Naive B cell (primary cell): ENCODE measurements at places on chromosomes 13 and 19. TPM values are rescaled to one million over a fixed set of nuclear protein-coding genes. Genes with fewer than 3 reads are reported as not detected.

- no peaks in the 10 kb centered on the region for H3K27me3 ChIP-seq
- H3K4me1 ChIP-seq, result peaks cover 15% of the 10 kb centered on the region
- H3K27ac ChIP-seq, result peak overlapping the region; percentile 84
- H3K36me3 ChIP-seq, result no peaks in the 10 kb centered on the region
- peak; percentile 60 for DNase-seq
Measured at GRCh38 chr13:46983881-46984280, 87.0 kb upstream of the HTR2A start.

ZNF791 gene
- 23.9 TPM for polyA plus RNA-seq

DNA sequence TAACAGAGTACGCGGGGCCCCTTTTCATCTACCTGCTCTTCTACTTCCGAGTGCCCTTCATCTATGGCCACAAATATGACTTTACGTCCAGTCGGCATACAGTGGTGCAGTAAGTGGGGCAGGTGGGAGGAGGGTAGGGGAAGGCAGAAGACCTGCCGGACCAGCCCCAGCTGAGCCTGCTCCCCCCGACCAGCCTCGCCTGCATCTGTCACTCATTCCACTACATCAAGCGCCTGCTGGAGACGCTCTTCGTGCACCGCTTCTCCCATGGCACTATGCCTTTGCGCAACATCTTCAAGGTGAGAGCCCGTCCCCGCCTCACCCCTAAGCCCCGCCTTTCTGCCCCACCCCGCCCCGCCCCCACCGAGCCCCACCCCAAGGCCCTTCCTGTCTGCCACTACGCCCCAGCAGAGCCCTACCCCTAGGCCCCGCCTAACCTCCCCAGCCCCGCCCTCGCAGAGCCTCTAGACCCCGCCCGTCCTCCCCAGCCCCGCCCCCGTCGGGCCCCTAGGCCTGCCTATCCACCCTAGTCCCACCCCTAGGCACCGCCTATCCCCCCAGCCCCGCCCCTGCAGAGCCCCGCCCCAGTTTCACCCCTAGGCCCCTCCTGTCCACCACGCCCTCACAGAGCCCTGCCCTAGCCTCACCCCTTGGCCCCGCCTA lies 7.7 kb downstream of the NDUFB7 start:
- no peak overlapping the region for H3K4me3 ChIP-seq
- no peaks in the 10 kb centered on the region for H3K27me3 ChIP-seq
- H3K4me1 ChIP-seq, result peaks cover 25% of the 10 kb centered on the region
- no peaks in the 10 kb centered on the region for H3K36me3 ChIP-seq
- DNase-seq, result no peak
- H3K27ac ChIP-seq, result no peak overlapping the region

DNA sequence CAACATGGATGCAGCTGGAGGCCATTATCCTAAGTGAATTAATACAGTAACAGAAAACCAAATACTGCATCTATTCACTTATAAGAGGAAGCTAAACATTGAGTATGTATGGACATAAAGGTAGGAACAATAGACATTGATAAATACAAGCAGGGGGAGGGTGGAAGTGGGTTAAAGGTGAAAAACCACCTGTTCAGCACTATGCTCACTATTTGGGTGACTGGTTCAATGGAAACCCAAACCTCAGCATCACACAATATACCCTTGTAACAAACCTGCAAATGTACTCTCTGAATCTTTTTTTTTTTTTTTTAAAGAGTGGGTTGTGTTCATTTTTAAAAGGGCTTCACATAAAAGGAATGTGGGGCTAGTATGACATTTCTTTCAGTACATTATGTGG lies 26.9 kb upstream of the CPB2 start:
- no peaks in the 10 kb centered on the region for H3K27me3 ChIP-seq
- peaks cover 5% of the 10 kb centered on the region for H3K4me1 ChIP-seq
- no peak for DNase-seq
- peaks cover 44% of the 10 kb centered on the region for H3K36me3 ChIP-seq

GRCh38 chr13:40622761-40623160 lies 43.7 kb downstream of the FOXO1 start:
- H3K36me3 ChIP-seq, result peaks cover 19% of the 10 kb centered on the region
- no peak for DNase-seq
- H3K27ac ChIP-seq, result peak overlapping the region; percentile 70
- H3K4me1 ChIP-seq, result peaks cover 80% of the 10 kb centered on the region

ZNF580 gene
- polyA plus RNA-seq, result 38.8 TPM

ATP4A gene
- polyA plus RNA-seq, result not detected

ZNF486 gene
- polyA plus RNA-seq, result 8.0 TPM

GRCh38 chr19:42989851-42990250 lies 36.4 kb downstream of the PSG11 start:
- no peaks in the 10 kb centered on the region for H3K36me3 ChIP-seq
- no peak for DNase-seq
- H3K27me3 ChIP-seq, result peaks cover 22% of the 10 kb centered on the region
- no peak overlapping the region for H3K27ac ChIP-seq
- H3K4me3 ChIP-seq, result no peak overlapping the region

ZNF317 gene
- polyA plus RNA-seq, result 35.4 TPM

DNA sequence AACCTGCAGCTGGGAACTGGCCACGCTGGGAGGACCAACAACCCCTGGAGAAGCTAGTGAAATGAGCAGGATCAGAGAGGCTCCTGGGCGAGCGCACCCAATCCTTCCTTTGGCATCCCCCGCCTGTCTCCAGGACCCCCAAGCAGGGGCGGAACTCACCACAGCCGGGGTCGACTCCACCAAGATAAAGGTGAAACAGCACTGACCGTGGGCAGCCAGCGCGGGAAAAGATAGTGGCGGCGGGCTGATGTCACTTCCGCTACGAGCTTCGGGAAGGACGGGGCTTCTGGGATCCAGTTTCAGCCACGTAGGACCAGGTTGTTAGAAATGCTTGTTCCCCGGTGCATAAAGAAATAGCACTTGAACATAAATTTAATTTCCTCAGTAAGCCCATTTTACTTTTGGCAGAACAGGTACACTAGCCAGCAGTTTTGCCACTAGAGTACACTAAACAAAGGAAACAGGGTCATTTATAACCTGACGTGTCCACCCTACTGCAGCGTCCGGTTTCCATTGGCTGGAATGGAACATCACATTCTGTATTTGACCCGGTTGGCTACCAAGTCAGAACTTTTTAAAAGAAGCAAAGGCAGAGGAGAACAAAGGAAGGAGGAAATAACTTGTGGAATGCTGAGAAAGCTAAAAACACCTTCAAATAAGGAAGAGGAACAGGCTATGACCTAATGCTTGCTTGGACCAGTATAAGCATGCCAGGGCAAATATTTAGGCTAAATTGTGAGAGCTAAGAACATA lies 25.5 kb upstream of the ZNF562 start:
- no peak for DNase-seq
- H3K27me3 ChIP-seq, result peaks cover 12% of the 10 kb centered on the region
- H3K4me1 ChIP-seq, result no peaks in the 10 kb centered on the region
- H3K36me3 ChIP-seq, result peaks cover 8% of the 10 kb centered on the region
- H3K27ac ChIP-seq, result no peak overlapping the region

DNA sequence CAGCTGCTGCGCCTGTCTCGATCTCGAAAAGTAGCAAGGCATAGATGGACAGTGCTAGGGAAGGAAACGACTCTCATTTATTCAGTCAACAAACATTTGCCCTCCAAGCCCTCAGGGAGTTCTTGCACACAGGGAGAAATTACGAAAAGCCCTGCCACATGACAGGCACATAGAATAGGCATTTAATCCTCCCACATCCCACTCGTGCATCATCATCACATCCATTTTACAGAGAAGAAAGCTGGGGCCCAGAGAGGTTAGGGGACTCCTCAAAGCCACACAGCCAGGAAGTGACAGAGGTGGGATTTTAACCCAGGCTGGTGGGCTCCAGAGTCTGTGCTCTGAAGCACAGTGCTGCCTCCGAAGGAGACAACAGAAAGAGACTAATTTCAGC lies 11.6 kb downstream of the TMEM221 start:
- H3K27me3 ChIP-seq, result no peaks in the 10 kb centered on the region
- peak overlapping the region; percentile 53 for H3K4me3 ChIP-seq
- H3K36me3 ChIP-seq, result no peaks in the 10 kb centered on the region
- no peaks in the 10 kb centered on the region for H3K4me1 ChIP-seq
- DNase-seq, result no peak

DNA sequence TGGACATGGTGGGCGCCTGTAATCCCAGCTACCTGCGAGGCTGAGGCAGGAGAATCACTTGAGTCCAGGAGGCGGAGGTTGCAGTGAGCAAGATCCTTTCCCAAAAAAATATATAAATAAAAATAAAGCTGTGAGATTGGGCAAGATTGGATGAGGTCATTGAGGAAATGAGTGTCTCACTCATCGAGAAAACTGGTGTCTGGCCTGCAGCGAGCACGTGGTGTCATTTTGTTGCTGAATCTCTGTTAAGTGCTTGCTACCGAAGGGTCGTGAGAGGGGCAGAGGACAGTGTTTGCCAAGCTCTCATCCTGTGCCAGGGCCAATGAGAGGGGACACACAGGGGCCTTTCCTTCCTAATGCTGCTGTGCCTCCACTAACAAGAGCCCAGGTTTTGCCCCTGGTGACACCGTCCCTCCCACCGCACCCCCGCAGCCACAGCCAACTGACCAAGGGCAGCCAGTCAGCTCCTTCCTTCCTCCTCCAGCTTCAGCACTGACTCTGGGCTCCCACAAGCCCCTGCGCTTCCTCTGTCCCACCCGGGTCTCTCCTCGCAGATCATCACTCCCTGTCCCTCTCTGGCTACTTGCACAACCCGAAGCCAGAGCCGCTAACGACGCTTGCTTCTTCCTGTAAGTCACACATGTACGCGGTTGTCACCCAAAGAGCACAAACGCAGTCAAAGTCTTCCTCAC lies 3.2 kb downstream of the POLD1 start:
- no peak overlapping the region for H3K27ac ChIP-seq
- H3K27me3 ChIP-seq, result no peaks in the 10 kb centered on the region
- H3K36me3 ChIP-seq, result peaks cover 4% of the 10 kb centered on the region
- no peak for DNase-seq
- no peak overlapping the region for H3K4me3 ChIP-seq
